NCI-H1436 treated with DMSO at 0.1 percent for 48 hours (cell line): ENCODE measurements at places on chromosomes 7 and 10.

DNA sequence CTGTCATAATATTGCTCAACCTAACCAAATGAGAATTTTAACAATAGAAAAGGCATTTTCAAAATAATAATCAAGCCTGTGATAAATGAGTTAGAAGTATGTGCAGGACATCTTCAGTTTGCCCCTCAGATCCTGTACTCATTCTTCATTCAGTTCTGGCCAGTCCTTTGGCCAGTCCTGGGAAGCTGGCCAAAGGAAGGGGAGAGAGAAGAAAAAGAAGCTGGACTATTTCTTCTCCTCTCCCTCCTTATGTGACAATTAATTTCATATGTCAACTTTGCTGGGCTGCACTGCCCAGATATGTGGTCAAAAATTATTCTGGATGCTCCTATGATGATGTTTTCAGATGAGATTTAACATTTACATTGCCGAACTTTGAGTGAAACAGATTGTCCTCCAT is 31.6 kb upstream of the ITGB8 start:
- DNase-seq: no peak

GRCh38 chr7:108002726-108003598 is at the start of gene LAMB1:
Gene LAMB1 (minus strand): TSS chr7:108003161. CDS start chr7:108002885, 276 bp downstream.
- DNase-seq: no peak

- DNase-seq: no peak
Observed at GRCh38 chr10:130507461-130507860, 371.3 kb downstream of the GLRX3 start.

DNA sequence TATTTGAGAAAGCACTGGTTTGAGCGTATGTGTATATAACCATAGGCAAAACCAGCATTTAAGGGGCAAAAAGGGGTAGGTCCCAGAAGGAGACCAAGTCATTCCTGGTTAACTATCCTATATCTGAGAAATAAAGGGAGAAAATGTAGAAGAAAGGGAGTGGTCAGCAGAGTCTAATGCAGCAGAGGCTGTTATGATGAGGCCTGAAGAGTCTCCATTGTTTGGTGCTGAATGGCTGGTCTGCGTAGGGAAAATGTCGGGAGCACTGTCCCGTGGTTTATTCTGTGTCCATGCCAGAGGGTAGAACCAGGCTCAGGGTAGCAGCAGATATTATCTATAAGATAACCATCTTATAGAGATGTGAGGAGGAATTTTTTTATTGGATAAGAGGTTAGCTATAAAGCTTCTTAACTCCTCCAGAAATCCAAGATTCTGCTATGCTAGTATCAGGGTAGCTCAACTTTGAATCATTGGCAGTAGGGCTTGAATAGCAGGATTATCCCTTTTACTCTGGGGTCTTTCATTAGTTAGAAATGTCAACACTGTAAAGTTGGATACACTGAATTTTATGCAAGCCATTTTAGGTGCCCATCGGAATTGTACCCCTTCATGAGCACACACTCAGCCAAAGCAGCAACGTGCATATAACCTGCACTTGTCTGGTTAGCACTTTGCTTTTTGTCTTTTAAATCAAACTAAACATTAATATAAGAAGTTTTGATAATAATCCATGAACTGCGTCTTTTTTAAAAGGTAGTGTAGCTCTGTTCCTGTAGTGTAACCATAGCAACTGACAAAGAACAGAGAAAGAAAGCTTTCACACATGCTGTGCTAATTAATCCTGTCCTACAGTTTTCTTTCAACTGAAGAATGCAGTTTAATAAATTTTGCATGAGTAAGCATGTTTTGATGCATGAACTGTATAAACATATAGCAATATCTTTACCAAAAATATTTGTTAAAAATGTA is 312.0 kb upstream of the FZD1 start:
- DNase-seq: no peak

- DNase-seq: no peak
Observed at GRCh38 chr10:88557658-88558057, 25.5 kb downstream of the RNLS start.

- no peak for DNase-seq
Observed at GRCh38 chr7:421136-421991, 98.3 kb downstream of the PDGFA start.

DNA sequence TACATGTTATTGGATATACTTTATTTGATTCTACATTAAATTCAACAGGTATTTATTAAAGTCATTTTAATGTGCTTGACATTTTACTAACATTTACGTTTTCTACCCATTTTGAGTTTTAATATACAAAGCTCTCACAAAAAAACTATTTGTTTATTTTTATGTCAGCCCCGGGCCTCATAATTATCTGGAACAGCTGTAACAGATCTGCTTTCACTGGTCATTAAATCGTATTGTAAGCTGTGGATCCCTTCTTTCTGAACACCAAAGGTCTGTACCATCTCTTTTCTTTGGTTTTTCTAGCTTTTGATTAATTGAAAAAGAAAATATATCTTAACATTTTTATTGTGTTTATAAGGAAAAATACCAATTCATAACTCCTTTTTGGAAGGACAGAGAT is 73.5 kb downstream of the SEMA3E start:
- DNase-seq: no peak

- DNase-seq: no peak
Observed at GRCh38 chr7:98823226-98823625, 46.6 kb downstream of the TMEM130 start.

DNA sequence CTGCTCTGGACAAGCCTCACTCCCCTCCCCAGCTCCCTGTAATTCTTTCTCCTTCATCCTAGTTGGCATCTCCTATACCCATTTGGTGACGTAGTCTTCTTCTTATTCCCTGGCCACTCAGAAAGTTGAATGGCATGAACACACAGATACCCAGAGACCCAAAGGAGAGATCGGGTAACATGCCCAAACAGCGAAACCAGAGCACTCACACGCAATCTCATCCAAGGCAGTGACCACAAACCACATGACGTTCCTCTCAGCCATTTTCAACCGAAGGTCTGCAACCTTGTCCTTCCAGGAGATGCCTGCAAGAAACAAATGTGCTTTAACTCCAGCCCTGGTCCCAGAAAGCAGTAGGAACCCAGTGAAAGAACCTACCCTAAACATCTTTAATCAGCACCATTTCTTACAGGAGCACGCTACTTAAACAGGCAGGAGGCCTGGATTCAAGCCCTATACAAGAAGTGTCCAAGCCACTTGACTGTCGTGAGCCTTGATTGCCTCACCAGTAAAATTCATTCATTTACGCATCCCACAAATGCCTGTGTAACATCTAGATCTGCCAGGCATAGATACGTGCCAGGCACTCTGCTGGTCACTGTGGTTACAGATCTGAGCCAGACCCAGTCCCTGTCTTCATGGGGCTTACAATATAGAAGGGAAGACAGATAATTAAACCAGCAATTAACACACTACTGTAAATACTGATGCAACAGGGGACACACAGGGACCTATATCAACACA is 37.1 kb downstream of the XPNPEP1 start:
- no peak for DNase-seq

DNA sequence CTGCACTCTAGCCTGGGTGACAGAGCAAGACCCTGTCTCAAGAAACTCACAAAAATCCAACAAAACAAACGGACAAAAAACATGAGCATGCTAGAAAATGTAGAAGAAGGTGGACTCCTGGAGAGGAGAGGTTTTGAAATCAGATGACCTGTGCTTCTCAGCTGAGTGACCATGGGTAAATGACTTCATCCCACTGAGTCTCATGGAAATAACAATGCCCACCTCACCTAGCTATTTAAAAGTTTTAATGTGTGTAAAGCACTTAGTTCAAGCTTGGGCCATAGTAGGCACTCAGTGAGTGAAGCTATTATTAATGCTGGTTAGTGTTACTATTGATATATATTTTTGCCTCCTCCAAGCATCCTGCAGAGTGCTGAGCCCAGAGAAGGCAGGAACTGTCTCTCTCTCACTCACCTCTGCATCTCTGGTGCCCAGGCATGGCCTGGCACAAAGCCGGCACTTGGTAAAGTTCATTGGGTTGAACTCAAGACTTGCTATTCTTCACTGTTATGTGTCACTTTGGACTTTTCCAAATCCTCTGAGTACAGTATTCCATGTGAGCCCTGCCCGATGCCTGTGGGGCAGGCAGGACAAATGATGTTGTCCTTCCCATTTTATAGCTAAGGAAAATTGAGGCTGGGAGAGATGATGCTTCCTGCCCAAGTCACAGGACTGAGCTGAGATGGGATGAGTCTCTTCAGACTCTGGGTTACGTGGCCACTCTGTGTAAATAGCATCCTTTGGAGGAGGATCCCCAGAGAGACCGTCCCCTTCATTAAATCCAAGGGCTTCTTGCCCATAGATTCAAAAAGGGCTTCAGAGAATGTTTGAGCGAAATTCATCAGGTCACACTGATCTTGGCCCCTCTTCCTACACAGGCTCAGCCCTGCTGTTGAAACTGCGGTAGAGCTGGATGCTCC is 81.4 kb upstream of the EMX2 start:
- DNase-seq: no peak

DNA sequence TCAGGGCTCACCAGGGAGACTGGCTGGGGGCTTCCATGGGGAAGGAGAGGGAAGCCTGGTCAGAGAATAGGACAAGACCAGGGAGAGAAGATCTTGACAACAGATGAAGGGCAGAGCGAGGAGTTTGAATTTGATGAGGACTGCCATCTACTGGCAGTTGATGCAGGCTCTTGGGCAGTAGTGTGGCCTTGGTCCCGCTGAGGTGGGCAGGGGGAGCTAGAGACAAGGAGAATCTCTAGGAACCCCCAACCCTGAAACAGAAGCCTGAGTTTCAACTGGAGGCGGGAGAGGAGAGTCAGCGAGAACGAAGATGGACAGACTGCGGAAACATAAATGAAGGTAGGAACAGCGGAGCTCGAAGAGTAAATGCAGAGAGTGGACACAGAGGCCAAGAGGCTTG is 81.0 kb downstream of the PPP1R3C start:
- DNase-seq: no peak

DNA sequence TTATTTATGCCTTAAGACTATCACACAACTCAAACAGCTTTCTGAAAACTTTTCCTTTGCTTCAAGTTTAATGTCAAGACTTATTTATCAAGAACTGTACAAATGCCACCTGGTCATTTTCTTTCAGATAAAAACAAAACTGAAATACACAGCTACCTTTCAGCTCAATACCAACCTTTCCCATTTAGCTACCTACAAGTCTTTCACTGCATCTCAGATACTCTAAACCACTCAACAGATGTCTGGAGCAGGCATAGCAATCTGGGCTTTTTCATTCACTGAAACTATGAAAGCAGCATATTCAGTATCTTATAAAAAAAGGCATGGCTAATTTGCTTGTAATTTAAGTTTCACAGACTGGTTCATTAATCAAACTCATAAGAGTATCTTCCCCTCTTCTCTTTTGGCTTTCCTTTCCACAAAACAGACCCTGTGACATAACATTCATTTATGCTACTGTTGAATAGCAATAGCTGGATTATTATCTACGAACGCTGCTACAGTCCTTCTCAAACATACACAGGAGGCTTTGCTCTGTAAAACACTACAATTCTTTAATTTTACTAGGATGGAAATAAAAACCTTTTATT is 8.2 kb downstream of the TRA2A start:
- no peak for DNase-seq

GRCh38 chr10:61217851-61218565 is 235.2 kb downstream of the TMEM26 start:
- no peak for DNase-seq

DNA sequence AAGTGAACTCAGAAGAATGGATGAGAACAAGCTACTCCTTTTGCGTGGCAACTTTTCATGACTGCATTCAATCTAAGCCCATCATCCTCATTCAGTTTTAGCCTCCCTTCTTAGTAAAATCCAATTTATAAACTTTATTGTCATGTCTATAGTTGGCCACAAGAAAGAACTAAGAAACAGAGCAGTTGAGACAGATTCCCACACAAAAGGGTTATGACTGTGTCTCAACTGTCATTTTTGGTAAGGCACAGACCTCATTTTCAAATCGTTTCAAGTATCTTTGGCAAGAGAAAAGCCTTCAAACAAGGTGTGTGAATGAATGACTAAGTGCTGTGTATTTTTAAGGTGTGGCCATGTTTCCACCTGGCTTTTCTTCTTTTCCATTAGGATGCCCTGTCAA is 84.2 kb upstream of the CREB5 start:
- DNase-seq: no peak

GRCh38 chr10:23453465-23453864 is 14.6 kb downstream of the OTUD1 start:
- peak; percentile 20 for DNase-seq

- no peak for DNase-seq
Observed at GRCh38 chr7:112798274-112799159, 8.3 kb upstream of the TMEM168 start.

DNA sequence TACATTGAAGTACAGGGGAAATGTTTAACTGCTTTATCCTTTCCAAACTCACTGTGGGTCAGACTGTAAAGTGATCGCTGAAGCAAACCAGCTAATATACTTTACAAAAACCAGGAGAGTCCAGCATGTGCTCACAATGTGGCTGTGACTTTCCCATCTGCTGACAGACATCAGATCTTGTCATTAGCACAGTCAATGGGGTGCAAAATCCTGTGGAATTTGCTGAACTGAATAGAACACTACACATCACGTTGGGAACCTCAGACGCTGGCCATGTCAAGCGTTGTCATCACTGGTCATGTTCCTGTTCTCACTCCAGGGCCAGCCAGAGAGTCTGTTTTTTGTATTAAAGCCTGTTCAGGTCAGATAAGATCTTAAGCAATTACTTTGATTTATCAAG is 83.4 kb downstream of the AGMO start:
- no peak for DNase-seq

GRCh38 chr10:132432176-132432540 is 35.2 kb downstream of the PWWP2B start:
- no peak for DNase-seq

- no peak for DNase-seq
Observed at GRCh38 chr10:128051548-128051947, 74.7 kb downstream of the MKI67 start.

DNA sequence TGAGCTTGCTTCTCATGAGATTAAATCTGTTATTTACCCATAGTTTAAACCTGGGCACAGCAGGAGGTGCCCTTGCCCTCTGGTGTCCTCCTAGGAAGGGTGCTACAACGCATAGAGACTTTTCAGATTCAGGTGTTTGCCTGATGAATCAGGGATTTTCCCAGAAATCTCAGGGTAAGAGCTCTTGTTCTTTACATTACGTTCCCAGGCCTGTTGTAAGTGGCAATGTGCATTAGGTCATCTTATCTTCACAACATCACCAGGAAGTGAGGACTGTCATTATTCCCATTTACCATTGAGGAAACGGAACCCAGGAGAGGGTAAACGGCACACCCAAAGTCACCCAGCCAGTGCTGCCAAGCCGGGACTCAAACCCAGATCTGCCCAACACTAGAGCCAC is 73.0 kb downstream of the NHLRC2 start:
- DNase-seq: no peak

- DNase-seq: no peak
Observed at GRCh38 chr10:93599778-93600177, 1.3 kb downstream of the RBP4 start.

GRCh38 chr10:113742466-113742865 is 9.0 kb upstream of the PLEKHS1 start:
- DNase-seq: no peak

GRCh38 chr10:103620352-103620740 is 126.8 kb downstream of the NEURL1 start:
- DNase-seq: no peak
